Stimulated activated effector memory CD8-positive, alpha-beta T cell treated with anti-CD3 and anti-CD28 coated beads, Interleukin-12 subunit alpha, Interleukin-12 subunit beta, amount 100 ng/mL, for 72 hours (primary cell): ENCODE measurements at places on chromosomes 7 and 10.

- no peak for DNase-seq
These were observed 230.5 kb upstream of the AUTS2 start for GRCh38 chr7:69367780-69368179.

DNA sequence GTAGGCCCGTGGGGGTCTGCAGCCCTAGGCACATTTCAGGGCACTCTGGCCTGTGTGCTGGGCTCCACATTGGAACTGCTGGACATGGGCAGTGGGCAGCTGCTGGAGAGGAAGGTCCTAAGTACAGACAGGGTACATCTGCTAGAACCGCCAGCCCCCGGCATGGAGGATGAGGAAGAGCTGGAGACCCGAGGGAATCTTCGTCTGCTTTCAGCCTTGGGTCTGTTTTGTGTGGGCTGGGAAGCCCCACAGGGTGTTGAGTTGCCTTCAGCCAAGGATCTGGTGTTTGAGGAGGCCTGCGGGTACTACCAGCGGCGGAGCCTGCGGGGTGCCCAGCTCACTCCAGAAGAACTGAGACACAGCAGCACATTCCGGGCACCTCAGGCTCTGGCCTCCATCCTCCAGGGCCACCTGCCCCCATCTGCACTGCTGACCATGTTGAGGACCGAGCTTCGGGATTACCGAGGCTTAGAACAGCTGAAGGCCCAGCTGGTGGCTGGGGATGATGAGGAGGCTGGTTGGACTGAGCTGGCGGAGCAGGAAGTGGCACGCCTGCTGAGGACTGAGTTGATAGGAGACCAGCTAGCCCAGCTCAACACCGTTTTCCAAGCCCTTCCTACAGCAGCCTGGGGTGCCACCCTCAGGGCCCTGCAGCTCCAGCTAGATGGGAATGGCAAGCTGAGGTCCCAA, 1.4 kb downstream of the HPS6 start:
- DNase-seq = no peak

GRCh38 chr7:142488036-142488633, 230.3 kb upstream of the PRSS58 start:
- DNase-seq = no peak

DNA sequence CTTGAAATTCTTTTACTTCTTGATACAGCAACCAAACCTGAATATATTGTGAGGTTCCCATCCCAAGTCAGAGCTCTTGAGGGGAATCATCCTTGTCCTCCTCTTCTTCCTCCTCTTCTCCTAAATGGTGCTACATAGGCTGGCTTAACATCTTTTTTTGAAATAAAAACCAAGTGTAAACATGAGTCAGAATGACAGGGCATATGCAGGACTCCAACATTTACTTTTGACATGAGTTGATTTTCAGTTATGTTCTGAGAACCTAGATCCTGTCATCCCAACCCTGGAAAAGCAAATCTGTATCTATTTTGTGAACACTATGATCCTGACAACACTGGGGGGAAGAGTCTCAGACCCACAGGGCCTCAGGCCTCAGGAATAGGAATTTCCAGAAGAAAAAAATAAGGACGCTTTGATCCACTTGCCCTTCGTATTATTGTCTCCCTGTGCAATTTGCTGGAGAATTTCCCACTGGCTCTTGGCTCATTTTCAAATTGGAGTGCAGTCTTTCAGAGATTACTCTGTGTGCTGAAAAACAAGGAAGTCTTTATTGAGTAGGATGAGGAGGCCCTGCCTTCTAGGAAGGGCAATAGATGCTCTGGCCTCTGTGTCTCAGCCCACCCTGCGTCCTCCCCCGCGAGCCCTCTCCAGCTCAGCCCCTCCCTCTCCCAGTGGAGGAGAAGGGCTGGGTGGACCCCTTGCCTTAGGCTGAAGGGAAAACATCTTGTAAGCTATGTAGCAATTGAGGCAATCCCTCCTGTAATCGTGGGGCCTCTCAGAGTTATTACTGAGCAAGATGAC, 121.6 kb downstream of the CREB5 start:
- DNase-seq = no peak
